ENCODE measurements at places on chromosomes 4 and X. TPM values are rescaled to one million over a fixed set of nuclear protein-coding genes. Genes with fewer than 3 reads are reported as not detected.
A peak's percentile ranks its signal among the peaks of the same experiment; 100 is the strongest.

DNA sequence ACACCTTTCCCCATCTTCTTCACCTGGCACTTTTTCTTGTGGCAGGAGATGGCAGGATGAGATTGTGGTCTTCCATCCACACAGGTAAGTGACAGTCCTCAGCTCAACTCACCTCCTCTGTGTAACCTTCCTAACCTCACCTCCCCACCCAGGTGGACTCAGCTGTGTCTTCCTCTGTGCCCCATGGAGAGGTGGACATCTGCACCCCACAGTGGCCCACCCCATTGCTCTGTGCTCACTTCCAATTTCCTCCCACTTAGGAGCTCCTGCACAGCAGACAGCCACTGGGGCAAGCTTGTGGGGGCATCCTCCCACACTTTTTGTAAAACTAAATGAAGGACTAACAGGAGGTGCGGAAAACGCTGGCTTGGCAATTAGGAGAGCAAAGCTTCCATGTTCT lies 61.6 kb downstream of the MSX1 start:
- DNase-seq = no peak

The TCEANC gene
- 1.4 TPM for total RNA-seq

DNA sequence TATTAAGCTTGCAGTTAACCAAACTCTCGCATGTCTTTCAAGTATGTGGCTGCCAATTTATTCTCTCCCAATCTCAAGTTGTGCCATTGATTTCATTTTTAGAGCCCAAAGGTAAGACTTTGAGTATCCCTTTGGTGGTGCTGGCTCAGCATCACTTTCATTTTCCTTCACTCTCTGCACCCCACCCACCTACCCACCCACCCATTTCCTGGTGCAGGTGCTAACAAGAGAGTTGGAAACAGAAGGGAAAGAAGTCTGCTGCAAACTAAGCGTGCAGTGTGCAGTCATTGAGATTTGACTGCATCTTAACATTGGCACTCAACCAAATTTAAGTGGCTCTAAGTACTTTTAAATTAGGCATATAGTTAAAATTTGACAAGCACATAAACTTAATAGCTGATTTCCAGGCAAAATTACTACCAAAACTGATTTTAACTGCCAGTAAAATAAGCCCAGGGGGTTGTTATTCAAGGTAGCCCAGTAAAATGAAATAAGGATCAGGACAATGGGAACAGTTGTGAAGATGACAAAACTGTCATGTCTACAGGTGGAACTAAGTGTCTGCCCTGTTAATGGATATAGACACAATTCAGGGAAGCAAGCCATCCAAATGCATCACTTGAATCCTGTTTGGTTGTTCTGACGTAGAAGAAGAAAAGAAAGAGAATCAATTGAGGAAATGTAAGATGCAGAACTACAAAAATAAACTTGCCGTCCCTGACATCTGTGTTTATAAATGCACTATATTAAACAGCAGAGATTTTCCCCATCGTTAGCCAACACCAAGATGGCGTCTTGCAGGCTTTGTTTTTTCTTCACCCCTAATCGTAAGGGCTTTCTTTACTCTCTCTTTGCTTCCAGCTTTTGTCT lies 184.2 kb downstream of the KDR start:
- DNase-seq = peak; percentile 80

The GPR119 gene
- not detected for total RNA-seq

The ODAPH gene
- not detected for total RNA-seq

GRCh38 chr4:38923746-38924145 lies 56.1 kb downstream of the FAM114A1 start:
- no peak for DNase-seq

GRCh38 chr4:139316733-139317132 lies 14.5 kb upstream of the NDUFC1 start:
- DNase-seq = no peak

DNA sequence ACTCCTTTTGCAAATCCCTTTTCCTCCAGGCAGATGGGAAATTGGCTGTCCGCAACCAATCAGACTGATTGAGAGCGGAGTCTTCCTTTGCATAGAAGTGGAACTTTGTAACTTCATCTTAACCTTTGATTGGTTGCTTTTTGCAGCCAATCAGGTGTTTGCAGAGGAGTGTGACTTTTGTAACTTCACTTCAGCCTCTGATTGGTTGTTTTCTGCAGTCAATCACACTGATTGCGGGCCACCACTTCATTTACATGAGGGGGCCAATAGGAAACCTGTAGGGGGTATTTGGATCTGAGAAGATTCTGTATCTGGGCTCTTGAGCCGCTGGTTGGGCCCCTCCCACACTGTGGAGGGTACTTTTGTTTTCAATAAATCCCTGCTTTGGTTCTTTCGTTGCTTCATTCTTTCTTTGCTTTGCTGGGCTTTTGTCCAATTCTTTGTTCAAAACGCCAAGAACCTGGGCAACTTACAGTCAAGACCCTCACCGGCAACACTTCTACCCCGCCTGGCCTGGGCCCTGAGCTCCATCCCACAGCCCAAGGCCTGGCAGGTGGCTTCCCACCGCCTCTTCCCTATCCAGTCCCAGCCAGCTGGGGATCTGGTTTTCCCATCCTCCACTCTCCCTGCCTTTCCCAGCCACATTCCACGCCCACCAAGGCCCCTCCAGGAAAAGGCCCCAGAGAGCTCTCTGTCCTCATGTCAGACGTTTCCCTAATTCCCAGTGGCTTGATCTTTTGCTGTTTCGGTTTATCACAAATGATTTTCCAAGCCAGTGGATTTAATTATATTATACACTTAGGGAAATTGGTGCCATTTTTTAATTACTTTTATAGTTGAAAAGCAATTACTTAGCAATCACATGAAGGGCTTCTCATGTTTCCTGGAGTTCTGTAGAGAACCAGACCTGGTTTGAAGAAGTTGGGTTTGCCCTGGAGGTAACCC lies 110.2 kb upstream of the STX18 start:
- no peak for DNase-seq

The SNX25 gene
- total RNA-seq = 24.3 TPM

GRCh38 chrX:153634236-153634635 lies 12.8 kb upstream of the DUSP9 start:
- DNase-seq = no peak

The YY2 gene
- total RNA-seq = 2.0 TPM

DNA sequence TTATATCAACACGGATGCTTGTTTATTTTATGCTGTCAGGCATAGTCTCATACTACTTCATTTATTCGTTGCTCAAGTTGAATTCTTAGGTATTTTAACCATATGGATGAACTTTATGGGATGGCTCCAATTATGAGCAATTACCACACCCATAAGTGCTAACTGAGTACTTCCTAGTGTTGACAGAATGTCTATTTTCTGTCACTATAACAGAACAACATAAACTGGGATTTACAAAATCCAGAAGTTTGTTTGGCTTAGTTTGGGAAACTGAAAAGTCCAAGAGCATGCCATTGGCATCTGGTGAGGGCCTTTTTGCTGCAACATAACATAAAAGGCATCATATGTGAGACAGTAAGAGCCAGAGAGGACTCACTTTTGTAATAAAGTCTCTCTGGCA lies 21.0 kb downstream of the SULT1E1 start:
- DNase-seq = no peak

DNA sequence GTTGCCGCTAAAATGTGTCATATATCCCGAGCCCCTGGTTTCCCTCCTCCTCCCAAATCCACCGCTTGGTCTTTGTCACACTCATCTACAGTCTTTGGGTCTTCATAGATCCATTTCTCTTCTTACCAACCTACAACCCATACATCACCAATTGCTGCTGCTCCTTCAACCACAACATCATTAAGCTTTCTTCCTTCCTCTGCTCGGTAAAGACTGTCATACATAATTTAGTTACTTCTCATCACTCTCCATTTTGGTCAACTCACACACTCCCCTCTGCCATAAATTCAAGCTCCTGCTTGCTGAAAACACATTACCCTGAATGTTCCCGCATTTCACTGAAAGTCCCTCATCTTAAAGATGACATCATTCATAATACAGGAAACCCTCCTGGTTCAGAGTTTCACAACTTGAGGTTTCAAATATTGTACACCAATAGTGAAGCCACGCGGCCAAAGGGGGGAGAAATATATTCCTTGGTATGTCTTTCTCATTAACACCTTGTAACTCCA lies 1.7 kb upstream of the DCTD start:
- DNase-seq = peak; percentile 63

DNA sequence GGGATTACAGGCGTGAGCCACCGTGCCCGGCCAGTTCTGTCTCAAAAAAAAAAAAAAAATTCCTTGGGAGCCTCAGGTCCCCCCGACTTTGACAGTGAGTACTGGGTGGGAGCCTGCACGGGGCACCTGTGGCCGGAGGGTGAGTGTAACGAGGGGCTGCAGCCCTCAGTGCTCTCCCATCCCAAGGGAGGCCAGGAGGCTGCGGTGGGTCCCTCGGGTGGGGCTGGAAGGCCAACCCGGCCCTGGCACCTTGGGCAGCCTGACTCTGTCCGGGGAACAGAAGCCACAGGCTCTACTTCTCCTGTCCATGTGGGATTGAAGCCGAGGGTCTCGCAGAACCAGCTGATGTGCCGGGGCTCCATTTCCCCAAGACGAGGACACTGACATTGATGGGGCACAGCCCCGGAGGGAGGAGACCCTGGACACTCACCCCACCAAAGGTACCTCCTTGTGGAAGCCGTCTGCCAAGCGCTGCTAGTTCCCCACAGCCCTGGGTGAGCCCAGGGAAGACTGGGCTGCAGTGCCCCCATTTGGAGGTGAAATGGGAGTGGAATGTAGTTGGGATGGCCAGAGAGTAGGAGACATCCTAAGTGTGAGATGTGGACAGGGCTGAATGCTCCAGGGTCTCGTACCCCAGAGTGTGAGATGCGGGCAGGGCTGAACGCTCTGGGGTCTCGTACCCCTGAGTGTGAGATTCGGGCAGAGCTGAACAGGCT lies 2.3 kb upstream of the SLC26A1 start:
- DNase-seq = no peak
